ENCODE measurements at places on chromosomes 1 and 21.
A peak's percentile ranks its signal among the peaks of the same experiment; 100 is the strongest.

DNA sequence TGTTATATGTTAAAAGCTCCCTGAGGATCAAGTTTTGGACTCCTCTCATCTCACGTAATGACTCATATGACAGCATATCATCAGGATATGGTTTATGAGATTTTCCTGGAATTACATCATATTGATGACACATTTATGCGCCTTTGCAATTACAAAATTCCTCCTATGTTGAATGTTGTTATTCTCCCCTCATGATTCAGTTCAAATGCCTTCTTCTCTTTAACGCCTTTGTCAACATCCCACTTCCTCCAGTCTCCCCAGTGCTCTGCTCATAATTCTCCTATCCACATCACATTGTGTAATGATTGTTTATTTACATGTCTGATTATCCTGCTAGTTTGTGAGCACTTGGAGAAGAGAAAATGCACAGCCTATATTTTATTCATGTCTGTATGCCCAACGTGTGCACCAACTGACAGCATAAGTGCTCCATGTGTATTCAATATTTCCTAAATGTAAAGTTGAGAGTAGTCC is 80.9 kb upstream of the BACH1 start:
- DNase-seq, result no peak

DNA sequence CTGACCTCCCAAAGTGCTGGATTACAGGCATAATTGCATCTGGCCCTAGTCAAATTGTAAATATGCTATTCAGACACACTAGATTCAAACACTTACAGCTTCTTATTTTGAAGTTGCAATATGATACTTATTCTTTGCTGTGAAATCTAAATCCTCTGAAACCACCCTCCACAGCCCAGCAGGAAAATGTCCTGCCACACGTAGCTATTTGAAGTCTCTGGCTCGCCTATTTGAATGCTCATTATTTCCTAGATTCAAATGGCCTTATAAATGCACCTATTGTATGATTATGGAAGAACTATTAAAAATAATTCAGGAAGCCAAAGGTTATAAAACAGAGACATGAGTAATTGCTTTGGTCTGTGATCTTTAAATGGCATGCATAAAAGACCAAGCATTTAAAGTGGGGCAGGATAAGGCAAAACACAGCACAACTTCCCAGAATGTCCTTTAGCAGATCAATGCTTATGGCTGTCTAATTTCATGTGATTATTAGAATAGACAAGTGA is 26.6 kb upstream of the FBXO28 start:
- DNase-seq, result no peak

DNA sequence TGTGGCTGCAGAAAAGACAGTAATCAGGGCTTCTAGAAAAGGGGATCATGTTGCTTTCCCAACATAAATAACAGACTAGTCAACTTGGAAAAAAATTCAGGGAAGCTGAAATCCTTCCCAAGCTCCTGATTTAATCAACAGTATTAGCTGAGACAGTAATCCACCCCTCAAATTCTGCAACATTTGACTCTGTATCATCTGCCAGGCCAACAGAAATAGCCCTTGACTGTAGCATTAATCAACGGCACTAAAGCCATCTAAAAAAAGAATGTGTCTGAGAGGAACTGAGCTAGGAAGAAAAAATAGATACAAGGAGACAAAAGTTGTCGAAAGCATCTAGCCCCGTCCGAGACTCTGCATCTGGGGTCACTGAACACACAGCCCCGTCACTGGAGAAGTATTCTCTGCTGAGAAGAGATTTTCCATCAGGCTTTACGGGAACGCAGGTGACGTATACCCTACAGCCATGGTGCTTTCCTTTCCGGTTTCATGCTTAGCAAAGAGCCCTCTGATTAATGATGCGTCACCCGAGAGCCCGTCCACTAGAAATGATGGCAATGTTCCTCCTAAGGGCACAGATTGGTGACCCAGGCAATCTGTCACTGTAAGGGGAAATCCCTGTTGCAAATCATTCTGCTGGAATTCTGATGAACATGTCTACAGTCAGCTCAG is 42.1 kb upstream of the TP53BP2 start:
- DNase-seq, result no peak

DNA sequence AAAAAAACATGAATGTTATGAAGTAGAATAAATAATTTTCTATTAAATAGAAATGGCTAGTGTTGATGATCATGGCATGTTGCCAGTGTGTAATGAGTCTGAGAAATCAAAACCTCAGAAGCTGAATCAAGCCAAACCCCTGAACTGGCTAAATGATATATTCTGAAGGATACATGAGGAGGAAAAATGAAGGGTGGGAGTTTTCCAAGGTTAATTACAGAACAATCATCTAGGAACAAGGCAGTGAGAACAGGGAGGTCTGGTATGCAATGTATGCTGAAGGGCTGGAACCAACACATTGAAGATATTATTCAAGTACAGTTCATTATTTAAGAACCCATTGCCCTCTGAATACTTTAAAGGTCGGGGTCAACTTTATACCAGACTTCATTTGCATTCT is 309.1 kb upstream of the NRIP1 start:
- no peak for DNase-seq

DNA sequence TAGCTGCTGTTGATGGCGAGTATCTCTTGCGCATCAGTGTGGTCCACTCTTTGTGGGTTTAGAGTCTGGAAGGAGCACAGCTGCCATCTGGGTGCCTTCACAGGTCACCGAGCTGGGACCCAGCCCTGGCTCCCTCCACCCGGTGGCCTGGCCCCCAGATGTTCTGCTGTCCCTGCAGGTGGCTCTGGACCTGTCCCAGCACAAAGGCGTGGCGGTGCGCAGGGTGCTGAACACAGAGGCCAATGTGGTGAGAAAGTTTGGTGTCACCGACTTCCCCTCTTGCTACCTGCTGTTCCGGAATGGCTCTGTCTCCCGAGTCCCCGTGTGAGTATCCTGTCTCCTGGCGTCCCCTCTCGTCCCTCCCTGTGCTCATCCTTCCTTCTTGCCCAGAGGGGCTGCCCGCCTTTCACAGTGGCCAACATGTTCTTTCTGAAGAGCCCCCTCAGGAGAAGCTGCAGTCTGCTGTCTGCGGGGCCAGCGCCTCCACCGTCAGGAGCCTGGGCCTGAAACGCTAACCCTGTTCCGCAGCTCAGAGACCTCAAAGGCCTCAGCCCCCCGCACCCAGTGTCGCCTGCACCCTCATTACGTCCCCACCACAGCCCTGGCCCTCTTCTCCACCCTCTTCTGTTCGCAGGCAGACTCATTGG is 27.4 kb downstream of the QSOX1 start:
- no peak for DNase-seq

GRCh38 chr1:230139315-230139714 is 72.3 kb downstream of the GALNT2 start:
- no peak for DNase-seq

GRCh38 chr21:32772281-32773047 is 909 bp upstream of the PAXBP1 start:
- DNase-seq, result peak; percentile 32

GRCh38 chr1:45051005-45051772 is 39.1 kb downstream of the UROD start:
- no peak for DNase-seq

- DNase-seq, result no peak
Measured at GRCh38 chr1:26545969-26546323, 16.4 kb downstream of the RPS6KA1 start.

DNA sequence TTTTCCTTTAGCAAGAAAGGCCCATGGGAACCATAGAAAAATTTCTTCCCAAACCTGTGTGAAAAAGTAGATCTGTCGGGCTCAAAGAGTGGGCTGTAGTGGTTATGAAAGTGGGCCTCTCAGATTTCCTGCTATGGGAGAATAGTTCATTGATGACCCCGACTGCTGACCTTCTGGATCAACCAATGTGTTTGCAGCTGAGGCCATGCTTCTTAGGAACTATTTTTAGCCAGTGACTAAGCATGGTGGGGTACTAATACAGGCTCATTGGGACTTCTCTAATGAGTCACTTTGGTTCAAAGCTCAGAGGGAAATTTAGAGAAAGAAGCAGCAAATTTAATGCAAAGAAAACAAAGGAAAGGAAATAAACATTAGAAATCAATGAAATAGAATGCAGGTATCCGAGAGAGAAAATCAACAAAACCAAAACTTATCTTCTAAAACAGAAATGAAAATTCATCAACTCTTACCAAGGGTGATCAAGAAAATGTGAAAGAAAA is 12.6 kb upstream of the PSMA5 start:
- DNase-seq, result no peak

- no peak for DNase-seq
Measured at GRCh38 chr1:175839779-175840669, 96.6 kb upstream of the TNR start.

GRCh38 chr1:234083460-234083859 is 179.0 kb downstream of the SLC35F3 start:
- DNase-seq, result no peak

GRCh38 chr1:38402230-38402815 is 355.7 kb upstream of the POU3F1 start:
- DNase-seq, result no peak

GRCh38 chr1:105838071-105838470 is 1218.4 kb upstream of the PRMT6 start:
- DNase-seq, result no peak

GRCh38 chr1:116909512-116910378 is at the start of gene PTGFRN:
Gene PTGFRN (plus strand): TSS chr1:116909916. CDS start chr1:116910204, 288 bp downstream.
- DNase-seq, result no peak

GRCh38 chr1:155038602-155039307 is 5.1 kb downstream of the DCST1 start:
- no peak for DNase-seq

- no peak for DNase-seq
Measured at GRCh38 chr1:93552741-93553455, 105.0 kb downstream of the FNBP1L start.

GRCh38 chr1:204683284-204684205 is 2.0 kb downstream of the LRRN2 start:
- DNase-seq, result no peak

GRCh38 chr21:43345746-43346409 is 81.1 kb downstream of the SIK1 start:
- DNase-seq, result no peak

DNA sequence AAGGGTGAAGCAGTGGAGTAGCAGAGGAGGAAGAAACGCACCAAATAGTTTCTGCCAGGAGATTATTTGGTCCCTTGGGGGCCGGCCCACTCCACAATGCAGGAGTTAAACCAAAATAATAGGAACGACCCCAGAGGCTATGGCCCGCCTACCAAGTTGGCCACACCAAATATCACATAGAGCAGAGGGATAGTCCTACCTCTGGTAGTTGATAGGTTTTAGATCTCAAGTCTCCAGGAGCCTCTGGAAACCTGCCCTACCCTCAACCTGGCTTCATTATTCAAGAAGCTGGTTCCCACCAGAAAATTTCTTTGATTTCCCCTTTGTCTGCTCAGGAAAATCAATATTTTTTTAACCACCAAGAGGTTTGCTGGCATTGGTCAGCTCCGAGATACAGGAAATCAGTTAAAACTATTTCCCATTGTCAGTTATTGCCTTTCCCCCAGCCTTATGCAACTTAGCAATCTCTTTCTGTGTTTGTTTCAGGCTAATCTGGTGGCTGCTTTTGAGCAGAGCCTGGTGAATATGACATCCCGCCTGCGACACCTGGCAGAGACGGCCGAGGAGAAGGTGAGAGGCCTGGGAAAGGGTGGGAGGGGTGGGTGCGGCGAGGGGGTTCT is 35.5 kb upstream of the IPO9 start:
- DNase-seq, result no peak

DNA sequence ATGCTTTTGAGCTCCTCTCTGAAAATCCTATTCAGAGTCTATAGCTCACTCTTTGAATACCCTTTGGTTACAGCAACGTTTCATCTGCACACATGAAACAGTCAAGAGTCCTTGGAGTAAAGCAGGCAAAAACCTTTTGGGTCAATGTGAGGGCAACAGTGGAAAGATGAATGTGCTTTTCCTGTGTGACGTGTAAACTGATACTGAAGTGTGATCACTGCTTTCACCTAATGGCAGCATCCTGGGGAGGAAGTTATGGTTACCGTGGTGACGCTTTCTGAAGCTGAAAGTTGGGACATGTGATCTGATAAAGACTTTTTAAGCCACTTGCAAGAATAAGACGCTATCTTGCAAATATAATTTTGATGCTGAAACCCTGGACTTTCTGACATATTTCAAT is 160.0 kb downstream of the SEC16B start:
- peak; percentile 24 for DNase-seq

DNA sequence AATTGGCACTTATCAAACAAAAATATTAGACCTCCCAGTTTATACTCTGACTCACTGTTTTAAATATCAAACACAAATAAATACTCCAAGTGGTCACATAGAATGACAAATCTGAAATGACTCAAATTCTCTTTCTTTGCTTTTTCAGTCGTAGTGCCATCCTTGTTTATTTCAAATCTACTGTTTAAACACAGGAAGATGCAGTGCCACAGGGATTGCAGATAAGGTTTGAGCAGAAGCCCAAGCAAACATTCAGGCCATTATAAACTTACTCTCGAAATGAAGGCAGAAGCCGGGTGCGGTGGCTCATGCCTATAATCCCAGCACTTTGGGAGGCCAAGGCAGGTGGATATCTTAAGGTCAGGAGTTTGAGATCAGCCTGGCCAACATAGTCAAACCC is 255.4 kb upstream of the PLXNA2 start:
- DNase-seq, result no peak

DNA sequence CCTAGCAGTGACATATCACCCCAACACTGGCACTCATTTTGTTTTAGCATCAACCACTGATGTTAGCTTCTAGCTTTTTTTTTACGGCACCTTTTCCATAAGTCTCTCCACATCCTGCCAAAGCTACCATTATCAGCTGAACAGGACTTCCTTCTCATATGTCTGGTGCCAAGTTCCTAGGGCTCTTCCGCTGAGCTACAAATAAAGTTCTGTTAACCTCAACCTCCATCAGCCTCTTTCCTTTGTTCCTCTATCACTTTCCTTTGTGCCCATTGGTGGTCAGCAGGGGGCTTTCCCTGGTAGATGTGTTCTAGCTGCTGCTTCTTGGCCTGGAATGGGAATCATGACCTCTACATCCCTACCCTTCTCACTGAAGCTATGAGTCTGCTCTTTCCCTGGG is 163.8 kb downstream of the FAF1 start:
- DNase-seq, result no peak

DNA sequence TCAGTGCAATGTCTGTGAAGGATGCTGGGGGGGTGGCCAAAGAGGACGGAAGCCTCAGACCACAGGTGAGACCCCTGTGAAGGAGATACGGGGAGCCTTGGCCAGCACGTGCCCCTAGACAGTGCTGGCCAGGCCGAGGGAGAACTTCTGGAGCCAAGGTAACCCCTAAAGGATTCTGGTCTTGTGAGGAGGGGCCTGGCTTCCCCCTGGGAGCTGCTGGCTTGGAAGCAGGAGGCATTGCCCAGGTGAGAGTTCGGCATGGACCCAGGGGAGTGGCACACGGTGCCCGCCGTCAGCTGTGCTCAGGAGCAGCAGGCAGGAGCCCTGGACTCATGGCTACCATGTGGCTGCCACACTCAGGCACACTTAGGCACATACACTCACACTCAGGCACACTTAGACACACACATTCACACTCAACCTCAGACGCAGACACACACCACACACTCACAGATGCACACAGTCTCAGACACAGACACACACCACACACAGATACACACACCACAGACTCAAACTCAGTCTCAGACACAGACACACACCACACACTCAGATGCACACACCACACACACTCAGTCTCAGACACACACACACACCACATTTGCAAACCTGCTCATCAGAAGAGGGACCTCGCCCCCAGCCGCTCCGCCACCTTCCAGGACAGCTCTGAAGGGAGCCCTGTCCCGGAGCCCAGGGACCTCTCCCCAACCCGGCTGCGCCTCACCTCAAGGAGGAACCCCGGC is 1.1 kb upstream of the COL6A2 start:
- DNase-seq, result no peak

- no peak for DNase-seq
Measured at GRCh38 chr1:117708323-117709248, 102.7 kb downstream of the TENT5C start.
